ENCODE measurements at places on chromosomes 5 and 9.

DNA sequence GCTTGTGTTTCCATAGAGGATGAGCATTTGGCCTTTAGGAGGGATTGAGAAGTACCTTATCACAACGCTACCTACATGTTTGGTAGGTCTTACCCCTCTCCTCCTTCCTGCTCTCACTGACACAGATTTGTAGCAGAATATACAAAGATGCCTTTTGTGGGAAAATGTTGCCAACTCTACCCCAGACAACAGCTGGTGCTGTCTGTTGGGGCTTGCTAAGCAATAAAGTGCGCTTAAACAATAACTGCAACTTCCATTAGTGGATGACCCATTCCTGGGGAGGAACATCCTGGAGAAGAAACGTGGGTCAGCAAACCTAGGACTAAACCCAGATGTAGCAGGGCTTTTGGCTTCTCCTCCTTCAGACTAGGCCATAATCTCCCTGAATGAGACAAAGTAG lies 174.3 kb downstream of the EFNA5 start:
- DNase-seq, result no peak

DNA sequence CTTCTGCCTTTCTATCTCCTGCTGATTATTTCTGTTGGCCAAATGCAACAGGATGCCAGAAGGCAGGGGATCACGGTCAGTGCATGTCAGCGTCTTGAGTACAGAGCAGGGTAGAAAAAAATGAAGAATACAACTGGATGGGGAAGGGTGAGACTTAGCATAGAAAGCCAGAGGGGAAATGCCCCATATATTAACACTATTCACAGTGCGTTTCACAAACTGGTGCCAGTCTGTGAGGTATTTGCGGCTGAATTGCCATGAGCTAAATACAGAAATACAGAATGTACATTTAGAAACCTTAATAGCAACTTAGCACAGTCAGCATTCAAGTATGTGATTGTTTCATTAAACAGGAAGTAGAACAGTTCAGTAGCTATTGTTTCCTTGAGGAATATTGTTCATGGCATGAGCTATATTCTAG lies 31.0 kb upstream of the SLC1A3 start:
- no peak for DNase-seq

DNA sequence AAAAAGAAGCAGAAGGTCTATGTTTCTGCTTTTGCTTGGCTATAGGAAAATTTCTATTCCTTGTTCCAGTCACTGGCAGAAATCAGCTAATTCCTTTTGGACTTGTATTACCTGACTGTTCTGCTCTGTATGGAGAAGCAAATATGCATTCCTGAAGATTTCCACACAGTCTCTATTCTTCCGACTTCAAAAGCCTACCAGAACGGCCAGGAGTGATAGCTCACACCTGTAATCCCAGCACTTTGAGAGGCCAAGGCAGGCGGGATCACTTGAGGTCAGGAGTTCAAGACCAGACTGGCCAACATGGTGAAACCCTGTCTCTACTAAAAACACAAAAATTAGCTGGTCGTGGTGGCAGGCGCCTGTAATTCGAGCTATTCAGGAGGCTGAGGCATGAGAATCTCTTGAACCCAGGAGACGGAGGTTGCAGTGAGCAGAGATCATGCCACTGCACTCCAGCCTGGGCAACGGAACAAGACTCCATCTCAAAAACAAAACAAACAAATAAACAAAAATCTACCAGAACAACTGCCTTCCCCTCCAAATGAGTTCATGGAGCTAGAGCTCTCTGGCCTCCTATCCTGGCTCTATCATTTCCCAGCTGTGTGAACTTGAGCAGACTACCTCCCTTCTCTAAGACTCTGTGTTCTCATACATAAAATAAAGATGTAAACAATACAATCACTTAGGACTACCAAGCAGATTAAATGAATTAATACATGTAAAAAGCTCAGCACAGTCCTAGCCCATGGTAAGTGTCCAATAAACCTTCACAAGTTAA lies 17.0 kb downstream of the MYO10 start:
- DNase-seq, result no peak

DNA sequence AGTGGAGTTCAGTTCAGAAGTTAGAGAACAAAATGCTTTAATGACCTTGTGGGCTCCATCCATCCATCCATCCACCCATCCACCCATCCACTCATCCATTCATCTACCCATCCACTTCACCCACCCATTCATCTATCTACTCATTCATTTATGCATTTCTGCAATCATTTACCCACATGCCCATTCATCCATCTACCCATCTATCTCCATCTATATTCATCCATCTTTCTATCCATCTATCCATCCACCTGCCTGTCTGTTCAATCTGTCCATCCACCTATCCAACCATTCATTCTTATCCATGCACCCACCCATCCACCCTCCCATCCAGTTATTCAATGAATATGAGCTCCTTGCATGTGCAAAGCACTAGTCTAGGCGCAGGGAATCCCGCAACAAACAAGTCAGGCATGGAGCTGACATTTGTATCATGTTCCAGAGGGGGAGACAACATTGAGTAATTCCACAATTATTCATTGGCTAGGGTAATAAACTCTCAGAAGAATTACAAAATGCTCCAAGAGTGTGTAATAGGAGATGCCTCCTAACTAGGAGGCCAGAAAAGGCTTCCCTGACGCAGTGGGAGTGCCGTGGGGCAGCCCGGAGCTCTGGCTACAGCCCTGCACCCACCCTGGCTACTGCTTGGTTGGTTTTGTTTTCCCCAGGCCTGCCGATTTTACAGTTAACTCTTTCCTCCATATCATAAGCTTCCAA lies 211.2 kb downstream of the NXNL2 start:
- no peak for DNase-seq

DNA sequence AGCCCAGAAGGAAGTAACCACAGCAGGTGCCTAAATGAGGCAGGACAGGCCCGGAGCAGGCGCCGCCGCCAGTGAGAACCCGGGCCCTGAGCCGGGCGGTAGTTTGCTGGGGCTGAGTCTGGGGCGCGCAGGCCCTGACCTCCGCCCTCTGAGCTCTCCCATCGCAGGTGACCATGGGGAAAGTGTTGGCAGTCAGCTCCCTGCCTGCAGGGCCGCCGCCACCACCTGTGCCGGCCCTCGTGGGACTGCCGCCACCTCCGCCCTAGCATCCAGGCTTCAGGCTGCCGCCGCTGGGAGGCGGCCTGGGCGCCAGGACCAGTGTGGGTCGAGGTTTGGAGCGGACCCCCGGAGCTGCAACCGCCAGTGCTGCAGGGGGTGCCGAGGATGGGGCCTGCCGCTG lies 61.1 kb downstream of the TARS1 start:
- no peak for DNase-seq

DNA sequence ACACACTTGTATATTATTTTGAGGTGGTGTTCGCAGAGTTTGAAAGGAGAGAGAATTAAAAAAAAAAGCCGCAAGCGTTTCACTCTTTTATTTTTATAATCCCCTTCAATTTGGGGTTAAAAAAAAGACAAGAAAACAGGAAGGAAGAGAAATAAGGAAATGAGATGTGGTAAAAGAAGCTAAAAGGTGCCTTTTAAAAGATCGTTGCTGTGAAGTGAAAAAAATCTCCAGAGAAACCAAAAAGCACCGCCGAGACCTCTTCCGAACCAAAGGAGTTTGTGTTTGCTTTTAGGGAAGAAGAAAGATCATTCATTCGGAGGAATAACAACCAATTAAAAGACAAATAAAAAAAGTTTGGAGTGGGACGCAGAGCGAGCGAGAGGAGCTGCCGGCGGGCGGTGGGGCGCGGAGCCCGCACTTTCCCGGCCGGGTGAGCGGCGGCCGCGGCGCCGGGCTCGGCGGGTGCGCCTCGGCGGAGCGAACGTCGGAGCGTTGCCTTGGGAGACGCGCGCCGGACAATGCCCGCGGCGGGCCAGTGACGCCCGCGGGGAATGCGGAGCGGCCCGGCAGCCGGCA lies 355 bp downstream of the TLE4 start:
- no peak for DNase-seq

Measured in cortex of kidney (tissue), 1 donor.